ENCODE measurements at places on chromosomes 16 and 17. TPM values are rescaled to one million over a fixed set of nuclear protein-coding genes. Genes with fewer than 3 reads are reported as not detected.

KRTAP16-1 gene
- not detected for total RNA-seq

GRCh38 chr16:51045186-51045585 lies 105.9 kb downstream of the SALL1 start:
- no peak for DNase-seq

FKBP10 gene
- total RNA-seq, result 49.4 TPM

DNA sequence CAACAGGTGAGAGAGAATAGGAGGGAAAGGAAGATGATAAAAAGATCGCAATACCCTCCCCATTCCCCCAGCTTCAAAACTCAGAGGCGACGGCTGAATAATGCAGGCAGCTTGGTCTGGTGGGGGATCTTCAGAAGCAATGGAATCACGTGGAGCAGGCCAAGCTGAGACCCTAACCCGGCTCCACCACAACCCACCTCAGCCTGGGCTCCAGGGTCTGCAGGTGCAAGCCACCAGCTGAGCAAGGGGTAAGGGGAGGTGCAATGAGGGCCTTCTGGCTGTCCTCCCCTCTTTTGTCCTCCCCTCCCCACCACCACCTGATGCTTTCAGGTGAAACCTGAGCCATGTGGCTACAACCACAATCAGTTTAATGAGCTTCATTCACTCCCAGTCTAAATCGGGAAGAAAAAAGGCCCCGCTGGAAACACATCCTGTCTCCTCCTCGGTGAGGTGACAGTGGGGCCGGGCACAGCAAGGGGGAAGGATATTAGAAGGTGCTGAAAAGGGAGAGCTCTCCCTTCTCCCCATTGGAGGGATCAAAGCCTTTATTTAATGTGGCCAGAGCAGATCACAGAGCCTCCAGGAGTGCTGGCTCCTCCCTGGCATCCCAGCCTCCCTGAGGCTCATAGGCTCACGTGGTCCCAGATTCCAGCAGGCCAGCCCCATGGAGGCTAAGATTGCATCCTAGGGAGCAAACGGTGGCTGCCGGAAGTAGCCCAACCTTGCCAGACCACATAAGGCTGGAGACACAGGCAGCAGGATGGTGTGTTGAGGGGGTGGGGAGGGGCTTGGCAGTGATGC lies 261.0 kb downstream of the SOX9 start:
- no peak for DNase-seq

DNA sequence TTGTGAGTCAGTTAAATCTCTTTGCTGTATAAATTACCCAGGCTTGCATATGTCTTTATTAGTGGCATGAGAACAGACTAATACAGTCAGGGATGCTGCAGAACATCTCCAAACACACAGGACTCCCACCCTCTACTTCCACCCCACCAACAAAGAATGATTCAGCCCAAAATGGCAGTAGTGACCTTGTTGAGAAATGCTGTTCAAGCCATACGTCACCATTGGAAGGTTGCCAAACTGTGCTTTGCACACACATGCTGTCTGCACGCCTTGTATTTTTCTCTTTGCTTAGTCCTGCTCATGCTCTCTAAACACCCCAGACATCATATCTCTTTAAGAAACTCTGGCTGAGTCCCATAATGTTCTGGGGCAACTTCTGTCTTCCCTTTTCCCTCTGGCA lies 589.6 kb downstream of the WWOX start:
- DNase-seq, result no peak

TMEM114 gene
- not detected for total RNA-seq

DNA sequence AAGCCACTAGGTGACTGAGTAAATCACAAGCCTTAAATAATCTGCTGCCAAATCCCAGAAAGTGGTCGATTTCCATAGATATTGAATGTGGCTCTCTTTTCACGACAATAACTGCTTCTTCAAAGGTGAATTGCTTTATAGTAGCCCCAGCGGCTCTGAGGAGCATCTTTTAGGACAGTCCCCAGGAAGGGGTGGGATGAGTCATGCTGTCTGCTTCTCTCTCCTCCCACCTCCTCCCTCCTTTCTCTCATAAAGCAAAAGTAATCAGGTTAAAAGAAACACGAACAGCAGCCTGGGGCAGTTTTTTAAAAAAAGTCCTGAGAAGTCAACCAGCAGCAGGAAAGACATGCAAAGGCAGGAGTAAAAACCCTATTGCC lies 1.8 kb downstream of the KIAA0513 start:
- no peak for DNase-seq

GRCh38 chr17:48627623-48628521 lies 1.7 kb upstream of the HOXB9 start:
- no peak for DNase-seq

KRTAP9-8 gene
- total RNA-seq, result not detected

- no peak for DNase-seq
Observed at GRCh38 chr17:49213847-49214246, 3.3 kb downstream of the ABI3 start.

- no peak for DNase-seq
Observed at GRCh38 chr17:53627511-53627910, 195.2 kb upstream of the KIF2B start.

All from esophagus muscularis mucosa (tissue), 4 donors.